Inflammatory macrophage treated with lipopolysaccharide for 4 hours (primary cell): ENCODE measurements at places on chromosomes 4 and X.

- peak; percentile 27 for DNase-seq
These were observed 23.4 kb upstream of the SLC10A7 start for GRCh38 chr4:146545102-146545501.

DNA sequence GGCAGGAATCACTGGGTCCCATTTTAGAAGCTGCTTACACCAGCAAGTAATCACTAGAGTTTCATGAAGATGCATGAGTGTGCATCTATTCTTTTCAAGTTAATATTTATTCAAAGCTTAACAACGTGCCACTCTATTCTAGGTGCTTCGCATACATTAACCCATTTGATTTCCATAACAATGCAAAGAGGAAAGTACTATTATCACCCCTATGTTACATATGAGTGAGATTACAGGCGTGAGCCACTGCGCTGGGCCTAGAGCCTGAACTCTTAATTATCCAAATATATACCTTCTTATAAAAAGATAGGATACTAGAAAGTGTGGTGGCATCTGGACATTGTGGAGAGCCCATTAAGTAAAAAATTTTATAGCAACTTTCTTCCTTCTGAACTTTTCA lies 65.4 kb downstream of the CXCL13 start:
- DNase-seq = no peak

GRCh38 chrX:100731441-100732281 lies at the start of gene SYTL4:
SYTL4 (minus strand) TSS chrX:100732121; CDS start chrX:100702037, 30,084 bp downstream.
- no peak for DNase-seq

- DNase-seq = no peak
These were observed 115.7 kb upstream of the TEX13C start for GRCh38 chrX:125203737-125204578.

- no peak for DNase-seq
These were observed 60.0 kb downstream of the HS3ST1 start for GRCh38 chr4:11368701-11369115.

- peak; percentile 34 for DNase-seq
These were observed 25.7 kb upstream of the SHISA3 start for GRCh38 chr4:42371305-42372252.

DNA sequence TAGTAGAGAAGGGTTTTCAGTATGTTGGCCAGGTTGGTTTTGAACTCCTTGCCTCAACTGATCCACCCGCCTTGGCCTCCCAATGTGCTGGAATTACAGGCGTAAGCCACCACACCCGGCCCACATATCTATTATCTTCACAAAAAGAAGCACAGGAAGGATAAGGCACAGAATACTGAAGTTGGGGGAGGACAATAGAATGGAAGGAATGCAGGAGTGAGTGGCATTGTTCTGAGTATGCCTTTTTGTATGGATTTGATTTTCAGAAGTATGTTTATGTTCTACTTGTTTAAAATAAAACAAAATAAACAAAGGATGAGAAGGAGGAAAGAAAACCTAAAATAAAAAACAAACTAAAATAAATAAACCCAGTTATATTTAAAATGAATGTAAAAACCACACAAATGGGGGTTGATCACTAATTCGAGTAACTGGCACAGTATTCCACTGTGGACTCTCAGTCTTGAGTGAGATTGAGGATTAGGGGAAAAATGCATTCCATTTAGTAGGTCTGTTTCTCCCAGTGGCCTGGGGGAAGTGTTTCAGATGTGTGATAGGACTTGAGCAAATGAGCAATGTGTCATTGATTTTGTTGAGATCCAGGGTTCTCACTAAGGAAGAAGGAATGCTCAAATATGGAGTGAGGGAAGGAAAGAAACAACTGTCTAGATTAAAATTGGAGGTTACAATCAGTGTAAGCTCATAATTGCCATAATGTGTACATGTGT lies 109.0 kb upstream of the C1QTNF7 start:
- DNase-seq = no peak

- DNase-seq = no peak
These were observed 81.6 kb downstream of the BANK1 start for GRCh38 chr4:101871962-101872676.

- DNase-seq = no peak
These were observed 163.4 kb downstream of the AREG start for GRCh38 chr4:74608151-74608949.

DNA sequence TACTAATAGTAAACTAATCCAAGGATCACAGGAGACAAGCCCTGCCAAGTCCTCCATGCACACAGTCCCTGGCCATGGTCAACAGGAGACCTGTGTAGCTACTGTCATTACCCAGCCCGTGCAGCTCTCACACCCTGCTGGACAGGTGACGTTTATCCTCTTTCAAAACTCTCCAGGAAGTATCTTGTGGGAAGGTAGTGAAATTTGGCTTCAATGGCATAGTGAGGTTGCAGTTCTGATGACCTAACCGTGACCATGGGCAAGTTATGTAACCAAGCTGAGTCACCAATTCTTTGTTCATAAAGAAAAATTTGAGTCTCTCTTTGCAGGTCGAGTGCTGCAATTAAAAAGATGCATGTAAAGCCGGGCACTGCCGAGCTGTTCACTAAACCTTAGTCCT lies 11.3 kb upstream of the SLC2A9 start:
- DNase-seq = peak; percentile 90

- peak; percentile 1 for DNase-seq
These were observed 101.3 kb downstream of the TBL1X start for GRCh38 chrX:9566150-9566621.

DNA sequence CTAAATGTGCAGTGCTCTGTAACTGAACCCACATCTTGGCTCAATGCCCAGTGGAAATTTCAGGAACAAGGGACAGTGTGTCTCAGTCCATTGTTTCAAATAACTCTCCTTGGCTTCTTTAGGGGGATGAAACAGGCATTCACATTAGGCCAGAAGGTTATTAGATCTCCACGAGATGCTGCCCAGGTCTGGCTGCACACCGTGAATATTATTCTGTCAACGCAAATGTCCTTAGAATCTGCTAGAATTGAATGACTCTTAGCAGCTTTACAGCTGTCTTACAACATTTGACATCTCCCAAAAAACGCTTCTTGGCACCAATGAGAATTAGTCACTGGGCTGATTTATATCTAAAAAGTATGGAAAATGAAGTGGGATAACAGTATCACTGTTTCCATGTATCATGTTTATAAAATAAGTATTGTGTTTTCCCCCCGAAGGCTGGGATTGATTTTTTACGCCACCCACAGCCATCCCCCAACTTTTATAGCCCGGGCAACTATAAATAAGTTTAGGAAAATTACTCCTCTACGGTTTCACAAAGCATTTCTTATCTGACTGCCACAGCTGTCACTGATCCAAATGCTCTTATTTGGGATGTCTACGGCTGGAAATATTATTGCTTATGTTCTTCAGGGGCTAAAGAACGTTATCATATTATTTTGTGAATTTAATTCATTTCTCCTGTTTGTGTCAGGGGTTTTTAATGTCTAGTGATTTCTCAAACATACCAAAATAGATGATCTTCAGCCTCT lies 559.7 kb upstream of the FAT1 start:
- DNase-seq = no peak

GRCh38 chr4:95178938-95179337 lies 369.8 kb downstream of the UNC5C start:
- no peak for DNase-seq

- no peak for DNase-seq
These were observed 616.1 kb upstream of the CPEB2 start for GRCh38 chr4:14386196-14386595.

- peak; percentile 59 for DNase-seq
These were observed 71.3 kb downstream of the PRPS1 start for GRCh38 chrX:107699616-107700015.

GRCh38 chr4:163548481-163549243 lies 54.2 kb downstream of the TMA16 start:
- peak; percentile 59 for DNase-seq

GRCh38 chr4:17740702-17741101 lies 40.7 kb downstream of the FAM184B start:
- no peak for DNase-seq
